Activated CD8-positive, alpha-beta T cell treated with anti-CD3 and anti-CD28 coated beads for 36 hours (primary cell): ENCODE measurements at places on chromosomes 4 and X. TPM values are rescaled to one million over a fixed set of nuclear protein-coding genes. Genes with fewer than 3 reads are reported as not detected.

Gene CT45A3
- not detected for total RNA-seq

Gene HMGN5
- total RNA-seq: 3.2 TPM

Gene GABRB1
- total RNA-seq: not detected

Gene NOP14
- 76.8 TPM for total RNA-seq

Gene MAGEB17
- not detected for total RNA-seq

Gene ZNF157
- 0.52 TPM for total RNA-seq

Gene DUSP9
- total RNA-seq: not detected

Gene PNMA5
- not detected for total RNA-seq

Gene IGBP1
- total RNA-seq: 43.5 TPM

Gene FAM184B
- total RNA-seq: not detected

Gene NAA11
- not detected for total RNA-seq

Gene SRPK3
- not detected for total RNA-seq

Gene NSDHL
- total RNA-seq: 15.8 TPM

Gene SH3BGRL
- total RNA-seq: 33.1 TPM

Gene RBM41
- 13.7 TPM for total RNA-seq

Gene USP26
- not detected for total RNA-seq

Gene HS6ST2
- total RNA-seq: 0.47 TPM

Gene DUSP21
- total RNA-seq: not detected

Gene ZFYVE28
- 4.9 TPM for total RNA-seq

Gene SHROOM4
- total RNA-seq: not detected

Gene NEUROG2
- 0.16 TPM for total RNA-seq

Gene SPANXA1
- not detected for total RNA-seq

Gene ADAD1
- not detected for total RNA-seq

Gene TBC1D8B
- 0.47 TPM for total RNA-seq

Gene NUDT11
- 1.8 TPM for total RNA-seq

Gene MND1
- total RNA-seq: 50.0 TPM

Gene CXorf65
- total RNA-seq: 17.3 TPM

Gene MAGIX
- 0.87 TPM for total RNA-seq

Gene CSTF2
- 42.0 TPM for total RNA-seq

Gene TMEM150C
- not detected for total RNA-seq

Gene NDST3
- total RNA-seq: not detected

Gene YY2
- total RNA-seq: 2.0 TPM

Gene AGTR2
- total RNA-seq: not detected

Gene BMP3
- total RNA-seq: not detected

Gene CT47B1
- total RNA-seq: not detected

Gene BEX4
- total RNA-seq: 13.1 TPM

Gene ENOX2
- 9.6 TPM for total RNA-seq

Gene CT83
- total RNA-seq: not detected

Gene EDA2R
- total RNA-seq: 1.8 TPM

Gene SSX4B
- not detected for total RNA-seq

Gene MSL3
- 40.7 TPM for total RNA-seq
